Activated T-cell treated with anti-CD3 and anti-CD28 coated beads, Interleukin-2, amount 50 U/mL, for 1 hour (primary cell): ENCODE measurements at places on chromosomes 16 and 17.

- DNase-seq, result no peak
Measured at GRCh38 chr17:81237591-81238489, 1.0 kb downstream of the TEPSIN start.

GRCh38 chr16:11409398-11409797, 64.1 kb downstream of the RMI2 start:
- DNase-seq, result no peak

DNA sequence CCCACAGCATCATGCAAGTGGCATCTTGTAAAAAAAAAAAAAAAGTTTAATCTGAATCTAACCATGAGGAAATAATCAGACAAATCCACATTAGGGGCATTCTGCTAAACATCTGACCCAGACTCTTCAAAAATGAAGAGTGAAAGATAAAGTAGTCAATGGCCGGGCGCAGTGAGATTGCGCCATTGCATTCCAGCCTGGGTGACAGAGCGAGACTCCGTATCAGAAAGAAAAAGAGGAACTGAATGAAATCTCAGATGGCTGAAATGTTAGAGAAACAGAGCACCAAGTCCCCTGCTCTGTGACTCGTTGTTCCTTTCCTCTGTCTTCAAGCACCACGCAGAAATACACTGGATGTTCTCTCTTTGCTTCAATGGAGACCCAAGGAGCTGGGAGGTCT, 12.7 kb upstream of the RNF135 start:
- DNase-seq, result no peak

DNA sequence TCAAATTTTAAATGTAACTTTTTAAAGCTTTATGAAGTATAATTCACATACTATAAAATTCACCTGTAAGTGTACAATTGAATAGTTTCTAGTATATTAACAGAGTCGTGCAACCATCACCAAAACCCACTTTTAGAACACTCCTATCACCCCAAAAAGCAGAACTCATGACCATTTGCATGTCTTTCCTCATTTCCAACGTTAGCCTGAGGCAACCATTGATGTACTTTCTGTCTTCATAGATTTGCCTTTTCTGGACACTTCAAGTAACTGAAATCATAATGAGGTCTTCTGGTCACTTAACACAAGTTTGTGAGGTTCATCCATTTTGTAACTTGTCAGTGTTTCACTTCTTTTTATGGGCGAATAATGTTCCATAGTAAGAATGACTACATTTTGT, 33.2 kb downstream of the METTL16 start:
- DNase-seq, result no peak
